ENCODE measurements at places on chromosomes 4 and X.
A peak's percentile ranks its signal among the peaks of the same experiment; 100 is the strongest.

GRCh38 chr4:153555730-153556434 lies 89.7 kb downstream of the TMEM131L start:
- DNase-seq = peak; percentile 25

- DNase-seq = peak; percentile 71
Observed at GRCh38 chr4:56424697-56425514, 10.5 kb downstream of the PPAT start.

DNA sequence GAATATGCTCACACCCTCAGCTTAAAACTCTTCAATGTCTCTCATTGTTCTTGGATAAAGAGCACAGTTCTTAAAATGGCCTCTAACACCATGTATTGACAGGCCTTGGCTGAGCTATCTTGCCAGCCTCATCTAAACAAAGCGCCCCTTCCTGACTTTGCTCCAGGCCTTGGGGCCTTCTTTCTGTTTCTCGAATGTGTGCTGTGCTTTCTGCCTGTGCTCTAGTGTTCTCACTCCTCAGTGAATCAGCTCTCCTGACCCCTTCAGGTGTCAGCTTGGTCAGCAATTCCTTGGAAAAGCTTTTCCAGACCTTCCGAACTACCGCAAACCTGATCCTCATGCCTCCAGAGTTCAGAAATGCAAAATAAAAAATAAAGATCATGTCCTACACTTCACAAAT lies 346.3 kb upstream of the FSTL5 start:
- DNase-seq = no peak

DNA sequence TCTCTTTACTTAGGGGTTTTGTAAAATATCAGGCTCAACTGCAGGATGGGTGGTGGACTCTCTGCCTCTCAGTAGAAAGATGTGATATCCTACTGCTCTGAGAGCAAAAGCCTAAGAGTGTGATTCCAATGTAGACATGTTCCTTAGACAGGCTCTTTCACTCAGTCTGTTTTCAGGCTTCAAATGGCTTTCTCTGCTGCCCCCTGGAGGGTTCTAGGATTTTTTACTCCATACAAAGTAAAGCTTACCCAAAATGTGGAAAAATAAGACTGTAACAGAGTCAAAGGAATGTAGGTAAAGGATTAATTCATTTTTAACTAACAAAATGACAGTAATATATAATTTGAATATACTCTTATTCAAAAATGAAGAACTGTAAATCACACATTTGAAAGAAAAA lies 32.1 kb downstream of the ZGRF1 start:
- peak; percentile 71 for DNase-seq

GRCh38 chr4:26431461-26432180 lies 58.7 kb downstream of the CCKAR start:
- DNase-seq = no peak

DNA sequence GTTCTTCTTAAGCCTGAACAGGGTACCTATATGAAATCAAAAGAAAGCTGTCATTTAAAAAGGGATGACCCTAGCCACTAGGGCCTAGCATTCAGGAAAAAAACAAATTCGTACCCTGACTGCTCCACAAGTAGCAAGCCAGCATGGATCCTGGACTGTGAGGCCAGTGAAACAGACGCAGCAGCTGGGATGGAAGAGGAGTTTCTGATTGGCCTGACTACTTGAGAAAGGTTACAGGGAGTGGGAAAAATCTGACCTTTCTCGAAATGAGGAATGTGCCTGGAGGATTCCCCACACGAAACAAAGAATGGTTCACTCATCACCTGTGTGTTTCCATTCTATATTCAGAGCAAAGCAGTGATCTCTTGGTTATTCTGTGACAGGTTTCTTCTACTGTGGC lies 87.6 kb upstream of the JADE1 start:
- no peak for DNase-seq

GRCh38 chr4:3403348-3403906 lies 38.3 kb upstream of the HGFAC start:
- no peak for DNase-seq

DNA sequence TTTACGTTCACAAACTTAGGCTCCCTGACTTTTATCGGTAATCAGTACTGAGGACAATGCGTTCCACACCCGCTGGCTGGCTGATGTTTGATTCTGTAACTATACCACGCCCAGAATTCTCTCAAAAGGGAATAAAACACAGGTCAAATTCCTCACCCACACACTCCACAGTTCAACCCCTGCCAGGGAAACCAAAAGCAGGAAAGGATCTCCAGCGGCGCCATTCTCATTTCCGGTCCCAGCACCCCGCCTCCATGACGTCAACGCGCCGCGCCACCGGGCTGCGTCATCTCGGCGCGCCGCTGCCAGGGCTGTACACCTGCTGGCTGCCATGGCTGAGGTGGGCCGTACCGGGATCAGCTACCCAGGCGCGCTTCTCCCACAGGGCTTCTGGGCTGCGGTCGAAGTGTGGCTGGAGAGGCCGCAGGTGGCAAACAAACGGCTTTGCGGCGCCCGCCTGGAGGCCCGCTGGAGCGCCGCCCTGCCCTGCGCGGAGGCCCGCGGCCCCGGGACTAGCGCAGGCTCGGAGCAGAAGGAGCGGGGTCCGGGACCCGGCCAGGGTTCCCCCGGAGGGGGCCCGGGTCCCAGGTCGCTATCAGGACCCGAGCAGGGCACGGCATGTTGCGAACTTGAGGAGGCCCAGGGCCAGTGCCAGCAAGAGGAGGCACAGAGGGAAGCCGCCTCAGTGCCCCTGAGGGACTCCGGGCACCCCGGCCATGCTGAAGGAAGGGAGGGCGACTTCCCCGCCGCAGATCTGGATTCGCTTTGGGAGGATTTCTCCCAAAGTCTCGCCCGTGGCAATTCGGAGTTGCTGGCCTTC lies at the start of the genes ACOX3 and TRMT44:
TSS of gene ACOX3 (minus strand) at position 232 of the 820 bp plus-strand sequence. CDS start 24,202 bp downstream, outside the sequence.
TSS of gene TRMT44 (plus strand) at position 286 of the 820 bp plus-strand sequence. CDS start at position 332, 46 bp downstream.
- peak; percentile 93 for DNase-seq

- DNase-seq = no peak
Observed at GRCh38 chr4:128775477-128775876, 34.0 kb upstream of the JADE1 start.

DNA sequence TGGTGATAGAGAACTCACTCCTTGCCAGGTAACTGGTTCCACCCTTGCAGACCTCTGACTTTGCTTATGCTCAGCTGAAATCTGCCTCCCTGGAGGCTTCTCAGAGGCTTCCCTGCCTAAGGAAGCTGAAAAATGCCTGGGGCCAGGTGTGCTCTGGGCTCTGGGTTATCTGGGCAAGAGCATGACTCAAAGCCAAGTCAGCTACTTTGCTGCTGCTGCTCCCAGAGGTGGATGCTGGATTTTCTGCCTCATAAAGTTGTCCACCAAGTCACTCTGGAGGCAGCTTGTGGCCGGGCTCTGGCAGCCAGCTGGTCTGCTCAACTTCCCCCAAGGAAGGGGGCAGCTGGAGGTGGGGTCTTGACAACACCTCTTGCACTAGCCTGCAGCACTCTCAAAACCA lies 132.7 kb downstream of the PJA1 start:
- DNase-seq = no peak

- no peak for DNase-seq
Observed at GRCh38 chr4:109155084-109155483, 147.4 kb downstream of the COL25A1 start.

Measured in GM23248 (cell line).